ENCODE measurements at places on chromosomes 6 and 20. TPM values are rescaled to one million over a fixed set of nuclear protein-coding genes. Genes with fewer than 3 reads are reported as not detected.

The EFCAB8 gene
- not detected for total RNA-seq

The FAM217A gene
- total RNA-seq, result not detected

The GINS1 gene
- 6.0 TPM for total RNA-seq

The BPIFB2 gene
- not detected for total RNA-seq

The ERGIC3 gene
- 286 TPM for total RNA-seq

The ECT2L gene
- not detected for total RNA-seq
